ENCODE measurements at places on chromosomes 5 and 9.
A peak's percentile ranks its signal among the peaks of the same experiment; 100 is the strongest.

DNA sequence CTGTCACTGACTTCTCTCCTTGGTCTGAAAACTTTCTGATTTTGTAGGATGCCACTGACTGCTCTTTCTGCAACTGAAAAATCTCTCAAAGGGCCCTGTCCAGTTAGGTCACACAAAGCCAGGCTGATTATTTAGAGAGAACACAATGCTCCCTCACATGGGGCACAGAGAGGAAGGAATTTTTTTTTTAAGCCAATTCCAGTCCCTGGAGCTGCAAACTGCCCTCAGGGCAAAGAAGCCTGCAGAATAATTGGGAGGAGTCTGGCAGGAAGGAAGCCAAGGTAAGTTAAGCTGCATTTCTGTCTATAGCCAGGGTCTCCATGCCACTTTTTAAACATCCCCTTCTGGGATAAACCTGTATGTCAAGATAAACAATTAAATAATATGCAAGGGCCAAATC, 305.5 kb downstream of the ZSWIM6 start:
- DNase-seq: peak; percentile 47

- no peak for DNase-seq
These were observed 147.3 kb downstream of the OSTF1 start for GRCh38 chr9:75235632-75236031.

- no peak for DNase-seq
These were observed 275.2 kb downstream of the ADGRV1 start for GRCh38 chr5:90833753-90834152.

- peak; percentile 65 for DNase-seq
These were observed 121.3 kb downstream of the DAB2IP start for GRCh38 chr9:121772600-121773285.

GRCh38 chr5:147512659-147513379, 3.0 kb upstream of the DPYSL3 start:
- no peak for DNase-seq

GRCh38 chr9:37902796-37903646, 906 bp downstream of the SLC25A51 start:
- DNase-seq: no peak

DNA sequence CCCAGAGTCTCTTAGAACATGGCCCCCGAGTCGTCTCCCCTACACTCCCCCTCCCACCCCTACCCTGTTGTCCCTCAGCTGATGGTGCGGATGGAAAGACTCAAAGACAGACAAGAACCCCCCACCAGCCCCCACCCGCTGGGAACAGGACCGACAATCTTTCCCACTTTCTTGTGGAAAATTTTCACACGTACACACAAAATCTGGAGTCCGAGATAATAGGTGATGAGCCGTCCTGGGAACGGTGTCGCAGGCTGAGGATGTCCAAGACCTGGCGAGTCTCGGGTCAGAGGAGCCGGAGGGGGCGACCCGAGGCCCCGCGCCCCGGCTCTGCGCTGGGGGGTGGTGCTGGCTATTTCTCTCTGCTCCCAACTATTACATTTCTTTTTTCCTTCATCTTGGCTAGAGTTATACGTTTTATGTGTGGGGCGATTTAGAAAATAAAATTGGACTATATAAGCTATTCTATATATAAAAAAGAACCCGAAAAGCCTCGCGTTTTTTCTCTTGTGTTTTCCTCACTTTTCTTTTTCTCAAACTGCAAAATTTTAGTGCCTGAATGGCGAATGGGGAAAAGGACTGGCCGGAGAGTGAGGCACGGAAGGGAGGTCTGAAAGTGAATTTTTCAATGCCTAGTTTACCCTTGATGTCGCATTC, 188.8 kb downstream of the MEF2C start:
- no peak for DNase-seq

- DNase-seq: no peak
These were observed 456.4 kb upstream of the KLF4 start for GRCh38 chr9:107945961-107946360.

GRCh38 chr9:130275156-130275555, 9.6 kb downstream of the HMCN2 start:
- DNase-seq: no peak

GRCh38 chr5:166991601-166992000, 1299.8 kb upstream of the WWC1 start:
- no peak for DNase-seq

DNA sequence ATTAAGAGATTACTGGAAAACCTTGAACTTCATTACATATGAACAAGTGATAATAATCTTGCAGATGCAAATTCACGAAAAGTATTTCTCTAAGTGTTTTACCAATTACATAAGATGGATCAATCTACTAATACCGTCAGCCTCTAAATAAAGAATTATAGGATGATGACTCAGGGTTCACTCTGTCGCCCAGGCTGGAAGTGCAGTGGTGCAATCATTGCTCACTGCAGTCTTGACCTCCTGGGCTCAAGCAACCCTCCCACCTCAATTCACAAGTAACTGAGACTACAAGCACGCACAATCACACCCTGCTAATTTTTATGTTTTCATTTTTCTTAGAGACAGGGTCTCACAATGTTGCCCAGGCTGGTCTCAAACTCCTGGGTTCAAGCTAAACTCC, 56.1 kb downstream of the CHD1 start:
- DNase-seq: no peak

DNA sequence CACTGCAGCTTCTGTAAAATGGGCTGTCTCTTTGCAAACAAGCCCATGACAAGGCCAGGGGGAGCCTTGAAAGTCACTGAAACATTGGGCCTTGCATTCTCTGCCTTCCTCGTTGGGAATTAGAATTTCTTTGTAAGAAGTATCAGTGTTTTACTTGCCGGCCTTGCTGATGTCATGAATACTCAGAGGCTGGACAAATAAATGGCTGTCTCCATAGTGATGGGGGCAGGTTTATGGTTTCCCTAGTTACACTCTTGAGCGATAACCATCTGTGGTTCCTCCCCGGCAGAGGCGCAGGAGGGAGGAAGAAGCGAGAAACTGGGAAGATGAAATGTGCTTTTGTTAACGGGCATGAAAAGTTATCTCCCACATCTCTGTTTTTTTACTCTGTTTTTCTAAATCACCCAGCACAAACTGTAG, 272.7 kb upstream of the PANK3 start:
- no peak for DNase-seq

DNA sequence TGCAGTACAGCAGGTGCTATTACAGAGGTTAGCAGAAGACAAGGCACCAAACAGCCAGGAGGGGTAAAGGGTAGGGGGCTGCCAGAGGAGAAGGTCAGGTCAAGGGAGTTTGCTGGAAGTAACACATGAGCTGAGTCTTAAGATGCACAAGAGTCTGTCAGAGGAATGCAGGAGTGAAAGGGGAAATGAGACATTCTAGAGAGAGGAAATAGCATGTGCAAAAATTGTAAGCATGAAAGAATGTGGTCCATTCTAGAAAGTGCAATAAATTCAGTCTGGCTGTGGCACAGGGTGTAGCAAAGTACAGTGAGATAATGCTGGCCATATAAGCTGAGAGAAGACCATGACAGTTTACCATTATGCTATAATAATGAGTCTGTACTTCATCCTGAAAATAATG, 6.6 kb downstream of the GOLGA1 start:
- DNase-seq: no peak

GRCh38 chr9:134291961-134292871, 34.0 kb upstream of the RXRA start:
- DNase-seq: no peak

- DNase-seq: peak; percentile 17
These were observed 16.0 kb downstream of the SLC22A5 start for GRCh38 chr5:132385326-132386105.

- DNase-seq: no peak
These were observed 20.6 kb downstream of the ARL15 start for GRCh38 chr5:54289769-54290168.

DNA sequence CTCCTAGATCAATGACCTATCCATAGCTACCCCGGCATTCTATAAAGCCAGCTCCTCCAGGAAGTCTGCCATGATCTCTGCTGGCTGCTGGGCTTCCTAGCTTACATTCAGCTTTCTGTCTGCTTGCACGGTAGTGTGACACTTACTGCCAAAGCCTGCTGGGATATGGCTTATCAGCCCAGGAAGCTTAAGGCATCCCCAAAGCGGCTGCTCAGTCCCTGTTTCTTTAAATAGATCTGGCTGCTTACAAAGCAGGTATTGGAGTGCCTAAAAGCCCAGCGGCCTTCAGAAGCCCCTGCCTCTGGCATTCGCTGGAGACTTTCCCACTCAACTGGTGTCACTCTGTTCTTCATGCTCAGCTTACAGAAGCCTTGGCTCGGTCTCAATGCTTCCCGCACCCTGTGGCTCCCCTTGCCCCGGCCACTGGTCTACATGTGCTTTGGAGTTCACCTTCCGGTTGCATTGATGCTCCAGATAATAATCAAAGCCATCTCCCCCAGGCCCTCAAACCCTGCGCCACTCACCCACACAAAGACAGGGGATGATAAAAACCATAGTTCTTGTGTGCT, 31.3 kb upstream of the STRBP start:
- DNase-seq: no peak

DNA sequence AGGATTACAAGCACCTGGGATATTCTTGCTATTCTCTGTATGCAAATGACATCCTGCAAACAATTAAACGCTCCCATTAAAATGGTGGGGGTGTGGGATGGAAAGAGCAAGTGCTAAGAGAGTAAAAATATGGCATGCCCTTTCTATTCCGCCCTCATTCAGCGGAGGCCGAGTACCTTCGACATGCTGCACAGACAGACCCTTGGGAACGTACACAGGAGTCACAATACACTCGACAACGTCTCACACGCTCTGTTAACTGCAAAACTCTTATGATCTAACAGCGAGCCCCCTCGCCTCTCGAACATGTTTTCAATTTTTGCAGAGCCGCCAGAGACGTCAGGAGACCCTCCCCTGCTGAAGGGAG, 322.2 kb downstream of the CEMIP2 start:
- no peak for DNase-seq

DNA sequence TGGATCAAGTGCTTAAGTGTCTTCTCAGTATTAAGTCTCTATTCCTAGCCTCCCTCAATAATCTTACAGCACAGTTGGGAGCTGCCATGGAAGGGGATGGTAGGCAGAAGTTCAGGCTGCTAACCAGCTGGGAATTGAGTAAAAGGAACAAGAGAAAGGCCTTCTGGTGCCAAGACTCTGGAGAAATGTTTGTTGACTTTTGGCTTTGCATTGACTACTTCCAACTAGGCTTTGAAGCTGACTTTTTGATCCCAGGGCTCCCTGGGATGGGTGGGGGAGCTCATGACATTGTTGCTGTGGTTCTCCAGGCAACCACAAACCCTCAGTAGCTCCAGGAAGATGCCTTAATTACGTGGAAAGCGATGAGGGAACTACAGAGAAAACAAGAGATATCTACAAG, 85.2 kb upstream of the HTR4 start:
- DNase-seq: no peak

- no peak for DNase-seq
These were observed 12.5 kb downstream of the PHF2 start for GRCh38 chr9:93588641-93589609.
